Hematopoietic multipotent progenitor cell treated with erythropoietin and hydrocortisone succinate and interleukin-3 and kit ligand, for 4 days (in vitro differentiated cells): ENCODE measurements at places on chromosomes 6 and 20.
A peak's percentile ranks its signal among the peaks of the same experiment; 100 is the strongest.

DNA sequence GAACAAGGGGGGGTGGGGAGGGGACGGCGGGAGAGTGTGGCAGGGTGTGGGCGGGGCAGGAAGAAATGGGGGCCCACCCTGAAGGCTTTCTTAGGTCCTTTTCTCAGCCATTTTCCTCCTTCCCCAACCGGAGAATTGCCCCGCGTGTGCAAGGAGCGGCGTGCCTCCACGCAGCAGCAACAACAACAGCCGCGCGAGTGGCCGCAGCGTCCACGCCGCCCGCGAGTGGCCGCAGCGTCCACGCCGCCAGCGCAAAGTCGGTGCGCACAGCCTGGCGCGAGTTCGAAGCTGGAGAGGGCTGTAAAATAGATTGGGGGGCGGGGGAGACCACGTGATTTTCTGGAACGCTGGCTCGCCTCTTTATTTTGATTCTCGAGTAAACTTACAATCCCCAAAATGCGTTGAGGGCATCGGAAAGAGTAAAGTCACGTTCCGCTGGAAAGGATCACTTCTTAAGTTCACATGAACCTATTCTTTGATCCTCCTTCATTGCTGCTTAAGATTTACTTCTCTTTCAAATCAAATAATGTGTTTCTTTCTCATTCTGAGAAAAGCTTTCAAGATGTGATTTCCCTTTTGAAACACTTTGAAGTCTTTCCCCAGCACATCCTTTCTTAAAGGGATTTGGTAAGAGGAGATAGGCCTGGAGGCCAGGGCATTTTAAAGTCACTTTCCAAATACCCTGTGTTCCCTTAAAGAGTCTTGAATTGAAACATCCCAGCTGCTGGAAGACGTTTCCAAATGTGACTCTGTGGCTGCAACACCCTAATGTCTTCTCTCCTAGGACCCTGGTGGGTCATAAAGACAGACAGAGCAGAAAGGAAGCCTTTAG lies 66.7 kb upstream of the ZNF217 start:
- DNase-seq = peak; percentile 58

DNA sequence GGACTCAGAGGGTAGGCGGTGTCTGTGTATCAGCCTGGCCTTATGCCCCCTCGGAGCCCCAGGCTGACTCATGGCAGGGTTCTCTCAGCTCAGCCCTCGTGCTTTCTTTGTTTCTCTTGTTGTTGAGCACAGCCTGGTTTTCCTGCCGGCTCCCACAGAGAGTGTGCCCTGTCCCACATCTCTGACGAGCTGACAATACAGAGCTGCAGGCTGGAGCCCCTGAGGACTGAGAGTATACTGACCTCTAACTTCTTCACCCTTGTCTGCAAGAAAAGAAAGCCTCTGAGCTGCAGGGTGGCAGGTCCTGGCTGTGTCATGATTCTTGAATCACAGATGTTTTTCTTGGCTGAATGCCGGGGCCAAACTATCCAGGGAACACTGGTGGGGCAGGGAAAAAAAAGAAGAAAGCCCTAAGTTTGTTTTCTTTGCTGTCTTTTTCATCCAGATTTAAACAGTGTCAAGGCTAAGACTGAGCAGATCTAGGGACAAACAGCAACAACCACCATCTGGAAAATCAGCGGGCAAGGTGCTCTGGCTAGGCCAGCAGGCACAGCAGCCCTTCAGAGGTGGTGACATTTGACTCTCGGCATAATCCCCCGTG lies 63.3 kb upstream of the ZNF133 start:
- DNase-seq = no peak

- peak; percentile 86 for DNase-seq
Observed at GRCh38 chr6:154403788-154404187, 47.2 kb upstream of the IPCEF1 start.

GRCh38 chr20:22414305-22414742 lies 170.0 kb downstream of the FOXA2 start:
- peak; percentile 2 for DNase-seq

DNA sequence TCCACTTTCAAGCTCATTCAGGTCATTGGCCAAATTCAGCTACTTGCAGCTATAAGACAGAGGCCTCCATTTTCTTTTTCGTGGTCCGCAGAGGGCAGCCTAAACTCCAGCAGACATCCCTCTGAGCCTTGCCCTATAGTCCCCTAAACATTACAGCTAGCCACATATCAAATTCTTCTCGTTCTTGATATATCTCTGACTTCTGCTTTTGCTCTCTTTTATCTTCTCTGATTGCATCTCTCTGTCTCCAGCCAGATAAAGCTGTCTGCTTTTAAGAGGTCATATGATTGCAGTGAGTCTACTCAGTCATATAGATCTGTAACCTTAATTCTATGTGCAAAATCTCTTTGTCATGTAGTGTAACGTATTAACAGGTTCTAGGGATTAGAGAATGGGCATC lies 358.4 kb upstream of the RGS17 start:
- DNase-seq = peak; percentile 7

DNA sequence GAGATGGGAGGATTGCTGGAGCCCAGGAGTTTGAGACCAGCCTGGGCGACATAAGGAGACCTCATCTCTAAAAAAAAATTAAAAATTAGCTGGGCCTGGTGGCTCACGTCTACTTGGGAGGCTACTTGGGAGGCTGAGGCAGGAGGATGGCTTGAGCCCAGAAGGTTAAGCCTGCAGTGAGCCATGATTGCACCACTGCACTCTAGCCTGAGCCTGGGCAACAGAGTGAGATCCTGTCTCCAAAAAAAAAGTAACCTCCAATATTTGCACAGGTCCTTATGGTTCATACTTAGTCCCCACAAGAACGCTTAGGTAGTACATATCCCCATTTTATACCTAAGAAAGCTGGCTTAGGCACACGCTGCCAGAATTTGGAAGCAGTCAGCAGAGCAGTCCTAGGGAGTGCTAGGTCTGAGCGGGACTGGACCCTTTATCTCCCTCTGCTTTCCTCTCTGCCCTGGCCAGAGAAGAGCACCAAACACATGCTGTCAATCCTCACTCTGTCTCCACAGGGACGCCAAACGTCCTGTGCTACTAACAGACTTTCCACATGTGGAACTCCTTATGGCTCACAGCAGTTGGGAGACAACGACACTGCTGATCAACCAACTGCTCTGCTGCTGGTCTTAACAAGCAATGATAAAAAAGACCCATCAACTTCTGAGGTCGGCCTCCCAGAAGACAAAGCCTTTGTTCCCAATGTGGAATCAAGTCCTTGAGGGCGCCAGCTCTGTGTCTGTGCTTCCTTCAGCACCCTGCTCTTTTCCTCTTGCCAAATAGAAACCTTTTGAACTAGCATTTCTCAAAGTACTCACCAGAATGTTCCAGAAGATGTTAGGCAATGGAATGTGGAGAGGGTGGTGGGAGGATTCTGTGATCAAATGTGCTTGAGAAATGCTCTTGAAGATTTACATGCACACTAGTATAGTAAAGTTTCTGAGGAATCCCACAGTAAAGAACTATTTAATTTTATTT lies 226.3 kb upstream of the DTNBP1 start:
- DNase-seq = no peak
